SK-N-MC (cell line): ENCODE measurements at places on chromosomes 1 and 21.

GRCh38 chr1:184947497-184948256 is 26.6 kb downstream of the NIBAN1 start:
- DNase-seq: no peak

DNA sequence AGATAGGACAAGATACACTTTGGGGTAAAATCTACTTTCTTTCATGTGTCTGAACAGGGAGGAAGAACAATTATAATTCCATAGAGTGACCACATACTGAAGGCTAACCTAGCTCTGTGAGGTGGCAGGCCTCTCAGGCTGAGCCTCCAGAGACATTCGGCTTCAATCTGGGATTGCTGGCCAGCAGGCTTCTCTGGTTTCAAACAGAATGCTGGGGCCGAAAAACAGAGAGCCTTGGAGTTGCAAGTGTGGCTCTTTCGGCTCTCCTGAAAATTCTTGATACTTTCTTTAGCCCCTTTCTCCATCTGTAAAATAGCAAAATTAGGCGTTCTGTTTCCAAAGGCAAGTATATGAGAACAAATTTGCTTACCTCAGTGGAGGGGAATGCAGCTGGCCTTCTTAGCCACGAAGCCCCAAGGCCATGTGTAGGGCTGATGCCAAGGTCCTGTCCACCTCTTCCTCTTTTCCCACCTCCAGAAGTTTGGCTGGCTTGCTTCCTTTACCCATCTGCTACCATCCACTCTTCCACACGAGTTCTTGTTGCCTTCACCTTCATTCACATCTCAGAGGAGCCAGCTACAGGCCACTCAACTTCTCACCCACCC is 30.0 kb upstream of the UBE2U start:
- DNase-seq: no peak

- no peak for DNase-seq
These were observed 56.0 kb upstream of the PLXNA2 start for GRCh38 chr1:208300084-208300770.

GRCh38 chr21:27454234-27454633 is 487.3 kb upstream of the ADAMTS5 start:
- no peak for DNase-seq

- no peak for DNase-seq
These were observed 115.1 kb downstream of the TOMM20 start for GRCh38 chr1:235013512-235013911.

DNA sequence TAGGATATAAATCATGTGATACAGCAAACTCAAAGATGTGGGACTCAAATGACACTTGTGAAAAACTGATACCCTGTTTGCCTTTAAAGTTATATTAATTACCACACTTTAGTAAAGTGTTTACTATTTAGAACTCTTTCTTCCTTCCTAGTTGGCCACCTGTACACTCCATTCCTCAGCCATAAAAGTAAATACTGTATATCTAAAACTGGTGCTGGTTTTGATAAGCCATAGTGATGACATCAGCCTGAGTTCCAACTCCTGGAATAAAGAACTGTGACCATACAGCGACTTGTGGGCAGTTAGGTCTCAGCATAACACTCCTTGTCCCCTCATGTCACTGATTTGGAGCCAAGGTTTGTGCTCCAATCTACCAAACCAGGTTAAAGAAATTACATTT is 2.8 kb downstream of the PTGER3 start:
- no peak for DNase-seq

DNA sequence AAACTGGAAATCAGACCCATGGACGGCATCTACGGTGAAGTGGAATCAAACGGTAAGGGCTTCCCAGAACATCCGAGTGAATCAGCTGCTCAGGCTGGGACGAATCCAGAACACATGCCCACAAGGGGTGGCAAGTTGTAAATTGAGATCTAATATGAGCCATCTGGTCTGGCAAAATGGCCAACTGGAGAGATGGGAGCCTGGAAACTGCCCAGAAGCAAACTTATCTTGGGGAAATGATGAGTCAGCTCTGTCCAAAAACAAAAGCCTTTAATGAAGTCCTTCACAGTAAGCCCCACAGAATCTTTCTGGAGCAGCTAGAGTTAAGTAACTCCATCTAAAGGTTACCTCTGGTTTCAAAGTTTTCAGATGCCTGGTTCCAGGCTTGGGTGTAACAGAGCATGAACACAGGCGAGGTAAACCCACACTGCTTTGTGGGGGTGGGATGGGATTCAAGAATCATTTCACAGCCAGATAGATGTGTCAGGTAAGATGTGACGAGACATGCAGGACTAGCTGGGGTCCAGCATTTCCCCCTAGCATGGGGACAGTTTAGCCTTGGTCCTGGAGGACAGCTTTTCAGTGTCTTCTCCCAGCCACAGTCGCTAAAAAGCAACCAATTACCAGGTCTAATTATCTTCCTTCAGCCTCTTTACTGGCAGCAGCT is 10.5 kb upstream of the SRP9 start:
- no peak for DNase-seq

- DNase-seq: no peak
These were observed 36.0 kb downstream of the TAS1R2 start for GRCh38 chr1:18823438-18823837.

DNA sequence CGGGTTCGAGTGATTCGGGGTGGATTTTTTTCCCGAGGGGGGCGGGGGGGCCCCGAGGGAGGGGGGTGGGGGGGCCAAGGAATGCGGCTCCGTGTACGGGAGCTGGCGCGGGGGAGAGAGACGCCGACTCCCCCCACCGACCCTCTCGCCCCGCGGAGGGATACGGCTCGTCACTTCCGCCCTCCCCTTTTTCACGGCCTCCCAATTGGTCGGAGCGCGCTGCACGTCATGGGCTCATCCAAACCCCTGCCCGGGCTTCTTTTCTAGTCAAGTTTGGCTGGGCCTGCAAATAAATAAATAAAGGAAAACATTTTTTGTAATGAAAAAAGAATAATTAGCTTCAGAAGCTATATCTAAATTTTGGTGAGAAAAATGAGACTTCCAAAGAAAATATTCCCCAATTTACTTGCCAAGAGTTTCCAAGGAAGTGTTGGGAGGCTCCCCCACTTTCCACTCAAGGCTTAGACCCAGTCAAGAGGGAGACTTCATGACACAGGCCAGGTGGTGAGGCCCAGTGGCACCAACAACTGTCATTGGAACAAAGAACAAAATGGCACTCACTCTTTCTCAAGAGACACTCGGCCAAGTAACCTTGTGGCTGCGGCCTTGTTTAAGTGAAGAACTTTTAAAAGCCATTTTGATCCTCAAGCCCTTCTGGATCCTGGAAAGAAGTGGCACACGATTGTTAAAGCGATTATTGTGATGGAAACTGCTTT is at the start of gene POGZ:
Gene POGZ, minus strand, starts transcription at position 164 of the 716 bp plus-strand sequence. CDS start 17,290 bp downstream, outside the sequence.
- DNase-seq: peak; percentile 94

DNA sequence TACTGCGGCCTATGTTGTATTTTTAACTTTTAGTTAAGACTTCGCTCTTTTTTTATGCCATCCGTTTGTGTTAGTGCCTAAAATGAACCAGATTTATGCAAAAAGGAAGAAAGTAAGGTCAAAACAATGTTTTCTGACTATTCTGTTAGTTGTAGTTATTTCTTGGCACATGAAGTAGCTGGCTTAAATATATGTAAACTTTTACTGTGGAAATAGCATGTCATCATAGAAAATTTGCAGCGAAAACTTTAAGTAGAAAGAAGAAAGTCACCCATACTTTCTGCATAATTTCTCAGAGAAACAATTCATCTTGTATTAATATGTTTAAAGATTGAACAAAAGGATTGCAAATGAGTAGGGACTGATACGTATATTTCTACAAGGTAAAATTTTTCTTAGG is 106.4 kb downstream of the NEK7 start:
- no peak for DNase-seq

DNA sequence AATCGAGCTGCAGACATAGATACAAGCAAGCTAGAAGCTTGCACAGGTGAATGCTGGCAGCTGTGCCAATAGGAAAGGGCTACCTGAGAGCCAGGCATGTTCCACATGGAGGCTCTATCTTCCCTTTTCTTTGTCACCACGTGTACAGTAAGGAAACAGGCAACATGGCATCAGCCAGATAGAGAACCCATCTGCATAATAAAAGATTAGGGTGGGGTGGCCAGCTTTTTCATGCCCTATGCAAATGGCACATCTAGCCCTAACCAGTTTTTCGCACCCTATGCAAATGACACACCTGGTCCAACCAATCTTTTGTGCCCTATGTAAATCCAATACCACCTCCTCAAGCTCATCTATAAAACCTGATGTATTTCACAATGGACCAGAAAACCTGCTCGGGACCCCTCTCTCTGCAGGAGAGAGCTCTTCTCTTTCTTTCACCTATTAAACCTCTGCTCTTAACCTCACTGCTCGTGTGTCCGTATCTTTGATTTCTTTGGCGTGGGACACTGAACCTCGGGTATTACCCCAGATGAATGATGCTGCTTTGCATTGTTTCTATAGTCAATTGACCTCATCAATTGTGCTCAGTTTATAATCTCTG is 93.9 kb downstream of the SLC30A10 start:
- DNase-seq: no peak

DNA sequence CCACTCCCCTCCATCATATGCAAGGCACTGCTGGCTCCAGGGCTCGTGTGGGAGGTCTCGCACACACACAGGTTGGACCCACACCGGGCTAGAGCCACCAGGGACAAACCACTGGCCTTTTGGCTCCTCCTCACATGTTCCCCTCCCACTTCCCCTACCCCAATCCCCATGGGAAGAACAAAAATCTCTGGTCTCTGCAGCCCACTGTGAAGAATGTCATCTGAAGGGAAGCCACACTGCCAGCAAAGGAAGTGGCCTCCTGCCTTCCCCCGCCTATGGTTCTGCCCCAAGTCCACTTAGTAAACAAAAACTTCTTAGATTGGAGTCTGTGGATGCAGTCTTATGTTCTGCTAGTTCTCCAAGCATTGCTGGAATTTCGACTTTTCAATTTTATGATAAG is 24.2 kb downstream of the OLFML3 start:
- no peak for DNase-seq

DNA sequence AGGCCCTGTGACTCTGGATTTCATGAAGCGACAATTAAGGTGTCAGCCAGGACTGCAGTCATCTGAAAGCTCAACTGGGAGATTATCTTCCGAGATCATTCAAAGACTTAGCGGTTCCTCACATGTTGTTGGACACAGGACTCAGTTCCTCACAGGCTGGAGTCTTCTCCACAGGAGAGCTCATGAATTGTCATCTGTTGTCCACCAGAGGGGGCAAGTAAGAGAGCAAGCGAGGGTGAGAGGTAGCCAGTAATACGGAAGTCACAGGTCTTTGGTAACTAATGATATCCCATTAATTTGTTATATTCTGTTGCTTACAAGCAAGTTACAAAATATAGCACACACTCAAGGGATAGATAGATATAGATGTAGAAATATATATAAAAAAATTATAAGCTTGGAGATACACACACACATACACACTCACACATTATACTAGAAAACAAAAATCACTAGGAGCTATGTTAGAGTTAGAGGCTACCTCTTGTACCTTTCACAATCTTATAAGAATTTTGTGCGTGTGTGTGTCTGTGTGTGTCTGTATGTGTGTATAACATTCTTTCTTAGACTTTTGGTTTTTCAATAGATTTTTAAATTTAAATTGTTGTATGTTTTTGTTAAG is 1695.3 kb downstream of the BRINP3 start:
- DNase-seq: no peak

GRCh38 chr1:210978974-210979354 is 155.0 kb downstream of the KCNH1 start:
- DNase-seq: no peak

GRCh38 chr1:205600085-205600484 is 31.7 kb downstream of the ELK4 start:
- DNase-seq: no peak

GRCh38 chr21:29157080-29157479 is 26.6 kb downstream of the MAP3K7CL start:
- DNase-seq: no peak

GRCh38 chr1:9192578-9193232 is 41.9 kb upstream of the H6PD start:
- no peak for DNase-seq

DNA sequence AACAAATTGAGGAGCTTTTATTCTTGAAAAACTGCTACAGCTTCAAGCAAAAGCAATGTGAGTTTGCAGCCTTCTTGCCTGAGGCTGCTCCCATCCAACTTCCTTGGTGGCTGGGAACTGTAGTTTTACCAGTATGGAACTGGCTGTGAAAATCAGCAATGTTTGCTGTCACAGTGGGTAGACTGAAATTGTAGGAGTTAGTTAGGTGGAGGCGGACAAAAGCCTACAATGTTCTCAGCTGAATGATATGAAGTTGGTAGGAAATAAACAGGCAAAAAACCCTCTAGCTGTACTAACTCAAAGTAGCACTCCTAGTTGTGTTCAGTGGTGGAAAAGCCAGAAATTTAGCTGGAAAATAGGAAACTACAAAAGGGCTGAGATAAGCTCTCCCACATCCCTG is 18.5 kb downstream of the HAX1 start:
- no peak for DNase-seq
